ENCODE measurements at places on chromosomes 12 and 14.

DNA sequence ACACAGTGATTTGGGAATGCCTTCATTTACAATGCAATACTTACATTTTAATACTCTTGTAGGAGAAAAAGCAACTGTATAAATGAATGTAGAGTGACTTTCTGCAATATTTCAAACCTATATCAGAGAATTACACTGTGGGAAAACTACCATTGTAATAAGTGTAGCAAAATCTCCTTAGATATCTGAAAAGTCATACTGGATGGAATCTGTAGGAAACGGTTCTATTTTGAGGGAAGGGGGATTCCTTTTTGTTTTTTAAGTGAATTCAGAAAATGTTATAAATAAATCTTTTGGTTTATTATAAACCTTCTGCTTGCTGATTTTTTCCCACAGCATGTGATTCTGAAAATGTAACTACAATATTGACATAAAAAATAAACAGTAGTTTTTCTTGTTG lies 23.0 kb downstream of the ZNF891 start:
- no peak for DNase-seq

DNA sequence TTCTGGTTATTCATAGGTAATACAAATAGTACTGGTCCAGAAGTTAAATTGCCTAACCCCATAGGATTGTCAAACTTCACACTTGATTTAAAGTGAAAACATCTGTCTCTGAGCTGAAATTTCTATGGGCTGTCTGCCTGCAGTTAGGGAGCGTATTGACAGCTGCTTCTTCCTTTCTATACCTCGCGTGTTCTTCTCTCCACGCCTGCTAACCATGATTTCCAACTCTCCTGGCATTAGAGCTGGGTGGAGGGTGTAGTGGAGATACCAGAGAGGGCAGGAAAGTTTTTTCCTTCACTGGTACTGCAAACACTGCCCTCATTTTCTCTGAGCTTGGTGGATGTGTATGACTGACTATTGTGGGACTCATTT lies 429.0 kb upstream of the FBXO33 start:
- no peak for DNase-seq

GRCh38 chr14:56322531-56322930 lies 204.3 kb downstream of the PELI2 start:
- DNase-seq, result no peak

GRCh38 chr12:13496111-13496510 lies 299.6 kb downstream of the EMP1 start:
- DNase-seq, result no peak

Measured in anterior cingulate cortex (tissue), 58 donors.